ENCODE measurements at places on chromosomes 6 and 20.
A peak's percentile ranks its signal among the peaks of the same experiment; 100 is the strongest.

GRCh38 chr20:23223908-23224580, 126.5 kb upstream of the NXT1 start:
- DNase-seq: no peak

DNA sequence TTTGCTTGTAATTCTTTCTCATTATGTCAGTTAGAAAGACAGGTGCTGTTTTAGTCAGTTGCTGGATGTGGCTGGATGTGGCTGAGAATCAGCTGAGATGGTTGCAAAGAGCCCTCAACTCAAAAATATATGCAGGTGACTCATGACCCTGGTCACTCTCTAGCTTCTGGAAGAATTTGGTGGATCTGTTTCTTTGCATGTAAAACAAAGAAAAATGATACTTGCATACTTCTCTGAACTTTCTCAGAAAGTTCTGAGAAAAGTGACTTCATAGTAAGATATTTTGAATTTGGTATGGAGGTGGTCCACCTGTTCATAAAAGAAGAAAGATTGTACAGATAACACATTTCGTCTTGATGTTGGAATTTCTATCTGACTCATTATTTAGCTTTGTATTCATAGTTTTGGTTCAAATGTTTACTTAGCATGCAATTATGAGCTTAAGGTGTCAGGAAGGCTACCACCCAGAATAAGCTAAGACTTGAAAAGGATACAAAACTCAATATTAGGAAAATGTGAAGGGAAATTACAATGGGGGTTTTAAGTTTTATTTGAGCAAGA, 163.2 kb upstream of the OLIG3 start:
- DNase-seq: no peak

GRCh38 chr6:41062056-41062455, 9.1 kb downstream of the APOBEC2 start:
- DNase-seq: no peak

- DNase-seq: peak; percentile 76
Measured at GRCh38 chr20:58692579-58693225, at the start of gene NPEPL1. NPEPL1 (plus strand) TSS chr20:58692800; CDS start chr20:58692901, 101 bp downstream.

GRCh38 chr20:32651537-32651936, 22.2 kb downstream of the C20orf203 start:
- no peak for DNase-seq

GRCh38 chr20:20603339-20603990, 109.0 kb downstream of the RALGAPA2 start:
- DNase-seq: no peak

- no peak for DNase-seq
Measured at GRCh38 chr6:145277358-145278086, 457.8 kb downstream of the EPM2A start.

DNA sequence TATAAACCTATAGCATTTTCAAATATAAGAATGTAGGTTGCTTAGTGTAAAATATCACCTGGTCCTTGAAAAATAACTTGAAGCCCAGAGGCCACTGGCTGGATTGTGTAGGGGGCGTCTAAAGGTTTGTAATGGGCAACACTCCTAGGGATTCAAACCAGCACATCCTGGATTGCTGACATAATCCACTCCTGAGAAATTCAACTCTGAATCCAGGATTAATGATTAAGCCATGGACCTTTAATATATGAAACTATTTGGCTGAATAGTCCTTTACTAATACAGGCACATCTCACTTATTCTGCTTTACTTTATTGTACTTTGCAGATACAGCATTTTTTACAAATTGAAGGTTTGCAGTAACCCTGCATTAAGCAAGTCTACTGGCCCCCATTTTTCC, 160.8 kb downstream of the UBE3D start:
- no peak for DNase-seq

GRCh38 chr20:57282670-57283361, 16.4 kb upstream of the BMP7 start:
- DNase-seq: no peak

DNA sequence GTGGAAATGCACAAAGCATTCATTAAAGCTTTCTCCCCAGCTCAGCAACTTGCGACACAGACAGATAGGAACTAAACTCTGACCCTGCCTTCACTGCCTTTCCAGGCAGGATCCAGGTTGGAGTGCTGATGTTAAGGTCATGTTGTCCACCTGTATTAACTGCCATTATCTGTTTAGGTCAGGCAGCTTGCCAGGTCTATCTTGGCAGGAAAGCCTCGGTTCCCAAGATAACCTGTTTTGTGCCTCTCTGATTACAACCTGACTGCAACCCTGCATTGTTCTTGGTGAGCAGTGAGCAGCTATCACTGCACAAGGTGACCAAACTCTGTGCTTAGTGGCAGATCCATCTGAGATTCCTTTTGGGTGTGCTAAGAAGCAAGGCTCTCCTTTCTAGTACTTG, 23.2 kb upstream of the ELOVL2 start:
- no peak for DNase-seq

DNA sequence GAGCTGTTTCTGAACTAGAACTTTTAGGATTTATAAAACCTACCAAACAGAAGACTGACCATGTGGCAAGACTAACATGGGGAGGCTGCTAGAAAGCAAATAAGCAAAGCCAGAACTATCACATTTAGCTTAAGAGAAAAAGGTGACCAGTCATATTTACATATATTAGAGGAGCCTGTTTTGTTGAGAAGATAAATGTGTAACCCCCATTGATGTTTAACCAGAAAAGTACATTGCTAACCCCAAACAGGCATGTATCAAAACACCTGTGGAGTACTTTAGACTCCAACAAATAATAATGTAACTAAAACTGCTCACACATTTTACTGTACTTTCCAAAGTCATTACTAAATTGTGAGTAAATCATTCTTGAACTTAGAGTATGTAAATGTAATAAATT, 35.0 kb downstream of the AKIRIN2 start:
- DNase-seq: no peak

DNA sequence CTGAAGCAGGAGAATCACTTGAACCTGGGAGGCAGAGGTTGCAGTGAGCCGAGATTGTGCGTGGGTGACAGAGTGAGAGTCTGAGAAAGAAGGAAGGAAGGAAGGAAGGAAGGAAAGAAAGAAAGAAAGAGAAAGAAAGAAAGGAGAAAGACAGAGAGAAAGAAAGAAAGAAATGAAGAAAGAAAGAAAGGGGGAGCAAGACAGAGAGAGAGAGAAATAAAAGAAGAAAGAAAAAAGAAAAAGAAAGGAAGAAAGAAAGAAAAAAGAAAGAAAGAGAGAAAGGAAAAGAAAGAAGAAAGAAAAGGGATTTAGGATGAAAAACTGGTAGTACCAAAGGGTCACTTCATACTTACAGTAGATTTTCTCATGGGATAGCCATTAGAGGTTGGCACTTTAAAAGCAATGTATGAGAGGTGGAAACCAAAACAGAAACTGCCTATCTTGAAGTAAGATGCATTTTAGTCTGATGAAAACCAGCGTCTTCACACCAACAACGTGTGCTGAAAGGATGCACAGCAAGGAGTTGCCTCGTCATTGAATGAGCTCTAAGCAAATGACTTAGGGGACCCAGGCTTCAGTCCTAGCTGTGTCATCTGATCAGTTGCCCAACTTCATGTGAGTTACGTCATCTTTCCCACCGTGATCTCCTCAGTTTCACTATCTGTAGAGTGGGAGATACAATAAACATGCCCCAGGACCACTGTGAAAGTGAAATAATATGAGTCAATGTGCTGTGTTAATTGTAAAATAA, 133.9 kb upstream of the NEDD9 start:
- DNase-seq: no peak

DNA sequence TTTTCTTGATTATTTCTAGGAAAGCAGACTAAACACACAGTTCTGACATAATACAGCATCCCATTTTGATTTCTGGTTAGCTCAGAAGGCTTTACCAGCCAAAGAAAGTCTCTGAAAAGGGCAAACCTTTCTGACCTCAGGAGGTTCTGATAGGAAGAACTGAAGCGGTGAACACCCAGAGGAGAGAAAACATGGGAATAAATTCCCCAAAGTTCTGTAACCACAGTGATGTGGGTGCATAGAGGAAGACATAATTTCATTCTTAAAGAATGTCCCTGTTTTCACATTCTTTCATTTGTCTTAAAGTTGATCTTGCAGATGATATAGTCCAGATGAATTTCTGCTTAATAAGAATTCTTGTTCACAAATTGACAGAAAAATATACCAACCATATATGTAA, 60.3 kb downstream of the RSPO3 start:
- no peak for DNase-seq

DNA sequence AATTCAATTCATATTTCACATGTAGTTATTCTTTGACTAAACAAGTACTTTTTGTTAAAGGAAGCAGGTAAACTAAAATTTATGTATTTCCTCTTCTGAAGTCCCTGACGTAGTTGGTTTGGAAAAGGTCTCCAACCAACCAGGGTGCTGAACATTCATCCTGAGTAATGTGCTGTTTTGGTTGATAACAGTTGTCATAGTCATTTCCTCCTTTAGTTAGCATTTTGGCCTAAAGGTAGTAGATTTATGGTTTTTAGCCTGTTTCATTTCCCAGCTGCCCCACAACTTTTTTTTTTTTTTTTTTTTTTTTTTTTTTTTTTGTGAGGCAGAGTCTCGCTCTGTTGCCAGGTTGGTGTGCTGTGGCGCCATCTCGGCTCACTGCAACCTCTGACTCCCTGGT, 382.8 kb upstream of the FLRT3 start:
- no peak for DNase-seq

DNA sequence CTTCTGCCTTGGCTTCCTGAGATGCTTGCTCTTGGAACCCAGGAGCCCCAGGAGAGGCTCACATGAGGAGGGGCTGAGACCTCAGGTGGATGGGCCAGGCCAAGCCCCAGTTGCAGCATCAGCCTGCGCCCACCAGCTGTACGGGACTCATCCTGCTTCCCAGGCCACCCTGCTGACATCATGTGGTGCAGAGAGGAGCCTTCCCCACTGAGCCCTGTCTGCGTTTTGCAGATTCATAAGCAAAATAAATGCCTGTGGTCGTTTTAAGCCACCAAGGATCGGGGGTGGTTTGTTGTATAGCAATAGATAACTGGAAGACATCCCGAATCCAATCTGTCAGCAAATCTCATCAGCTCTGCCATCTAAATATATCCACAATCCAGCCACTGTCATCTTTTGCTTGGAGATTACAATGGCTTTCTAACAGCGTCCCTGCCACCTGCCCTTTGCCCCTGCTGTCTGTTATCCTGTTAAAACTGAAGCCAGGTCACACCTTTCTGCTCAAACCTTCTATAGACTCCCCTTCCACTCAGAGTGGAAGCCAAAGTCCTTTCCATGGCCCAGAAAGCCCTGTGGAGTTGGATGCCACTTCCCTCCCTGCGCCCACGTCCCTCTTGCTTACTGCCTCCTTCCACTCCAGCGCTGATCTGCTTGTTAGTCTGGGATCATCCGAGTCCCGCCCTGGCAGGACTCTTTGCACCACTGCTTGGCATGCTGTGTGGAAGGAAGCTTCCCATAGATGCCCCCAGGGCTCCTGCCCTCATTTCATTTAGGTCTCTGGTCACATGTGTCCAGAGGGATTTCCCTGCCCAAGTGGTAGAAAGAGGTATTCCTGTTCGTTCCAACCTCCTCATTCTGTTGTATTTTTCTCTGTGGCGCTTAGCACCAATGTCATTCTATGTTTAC, 24.0 kb upstream of the MLN start:
- no peak for DNase-seq

- no peak for DNase-seq
Measured at GRCh38 chr6:139402876-139403386, 28.5 kb upstream of the CITED2 start.

GRCh38 chr6:48764286-48765044, 653.5 kb upstream of the PTCHD4 start:
- no peak for DNase-seq

DNA sequence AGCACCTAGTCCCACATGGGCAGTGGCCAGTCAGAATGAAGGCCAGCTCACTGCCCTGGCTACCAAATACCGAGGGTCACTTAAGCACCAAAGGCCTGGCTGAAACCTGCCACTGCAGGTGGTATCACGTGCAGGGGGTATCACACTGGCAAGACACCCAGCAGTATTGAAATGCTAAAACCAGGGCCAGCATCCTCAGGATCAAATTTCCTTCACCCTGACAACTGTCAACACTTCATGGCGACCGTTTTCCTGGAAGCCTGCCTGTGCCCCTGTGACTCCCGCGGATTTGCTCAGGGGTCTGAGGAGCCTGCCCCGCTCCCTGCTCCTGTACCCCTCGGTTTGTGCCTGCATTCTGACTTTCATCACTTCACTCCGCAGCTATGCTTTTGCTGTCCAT, 151.1 kb downstream of the TTLL2 start:
- DNase-seq: no peak

- DNase-seq: no peak
Measured at GRCh38 chr6:18016698-18017097, 29.3 kb upstream of the KIF13A start.

GRCh38 chr6:20213271-20213798, 1.1 kb upstream of the MBOAT1 start:
- DNase-seq: no peak

DNA sequence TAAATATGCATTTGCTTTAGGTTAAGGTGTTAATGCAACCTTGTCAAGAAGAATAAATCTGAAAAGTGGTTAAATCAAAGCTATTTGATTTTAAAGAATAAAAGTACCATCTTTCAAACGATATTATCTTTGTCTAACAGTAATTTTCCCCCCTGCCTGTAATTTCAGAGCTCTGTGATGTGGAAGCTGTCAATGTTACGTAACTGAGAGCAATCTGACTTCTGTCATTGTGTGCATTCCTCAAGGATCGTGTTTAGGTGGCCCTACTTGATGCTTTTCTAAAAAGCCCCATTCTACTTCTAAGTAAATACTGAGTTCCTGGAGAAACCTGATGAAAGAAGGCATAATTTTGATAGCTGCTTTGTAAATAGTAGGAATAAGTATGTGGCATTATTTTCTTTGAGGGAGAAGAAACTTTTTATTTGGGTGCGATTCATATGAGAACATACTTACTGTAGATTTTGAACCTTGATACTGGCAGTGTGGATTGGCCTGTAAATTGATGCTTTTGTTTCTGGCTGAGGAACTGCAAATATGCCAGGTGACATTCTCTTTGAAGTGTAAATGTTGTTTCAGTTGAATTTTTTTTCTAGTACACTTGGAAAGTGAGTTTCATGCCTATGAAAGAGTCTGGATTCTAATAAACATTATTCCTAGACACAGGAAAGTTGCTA, 529.6 kb upstream of the FLRT3 start:
- no peak for DNase-seq

DNA sequence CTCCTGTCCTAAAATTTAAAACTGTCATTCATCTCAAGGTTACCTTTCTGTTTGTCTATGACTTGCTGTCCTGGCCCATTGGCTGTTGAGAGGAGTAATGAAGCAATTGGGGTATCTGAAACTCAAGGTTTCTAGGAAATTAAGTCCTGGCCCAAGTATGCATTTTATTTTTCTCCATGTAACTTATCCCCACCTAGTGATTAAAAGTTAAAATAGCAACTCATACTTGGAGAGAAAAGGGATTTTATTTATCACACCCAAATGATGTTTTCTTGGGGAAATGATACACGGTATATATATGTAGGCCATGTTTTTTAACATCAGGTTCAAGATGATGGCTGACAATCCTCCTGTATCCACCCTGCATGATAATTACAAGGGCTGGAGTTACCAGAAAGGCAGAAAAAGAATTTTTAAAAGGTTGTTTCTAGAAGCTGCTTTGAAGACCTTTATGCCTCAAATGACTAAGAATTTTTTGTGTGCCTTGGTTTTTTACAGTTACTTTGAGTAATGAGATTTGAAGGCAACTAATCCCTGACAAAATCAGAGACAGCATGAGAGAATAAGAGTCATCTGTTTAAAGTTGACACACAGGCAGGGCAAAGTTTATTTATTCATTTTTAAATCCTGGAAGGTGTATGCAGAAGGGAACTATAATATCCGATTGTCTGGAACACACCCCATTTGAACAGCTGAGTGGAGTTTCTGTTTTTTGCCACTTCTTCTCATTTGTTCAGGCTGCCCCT, 28.9 kb upstream of the C6orf58 start:
- DNase-seq: no peak

- DNase-seq: no peak
Measured at GRCh38 chr6:169189182-169189581, 64.5 kb downstream of the THBS2 start.

All from hindlimb muscle (tissue), 1 donor.